ENCODE measurements at places on chromosomes 3 and 15.

DNA sequence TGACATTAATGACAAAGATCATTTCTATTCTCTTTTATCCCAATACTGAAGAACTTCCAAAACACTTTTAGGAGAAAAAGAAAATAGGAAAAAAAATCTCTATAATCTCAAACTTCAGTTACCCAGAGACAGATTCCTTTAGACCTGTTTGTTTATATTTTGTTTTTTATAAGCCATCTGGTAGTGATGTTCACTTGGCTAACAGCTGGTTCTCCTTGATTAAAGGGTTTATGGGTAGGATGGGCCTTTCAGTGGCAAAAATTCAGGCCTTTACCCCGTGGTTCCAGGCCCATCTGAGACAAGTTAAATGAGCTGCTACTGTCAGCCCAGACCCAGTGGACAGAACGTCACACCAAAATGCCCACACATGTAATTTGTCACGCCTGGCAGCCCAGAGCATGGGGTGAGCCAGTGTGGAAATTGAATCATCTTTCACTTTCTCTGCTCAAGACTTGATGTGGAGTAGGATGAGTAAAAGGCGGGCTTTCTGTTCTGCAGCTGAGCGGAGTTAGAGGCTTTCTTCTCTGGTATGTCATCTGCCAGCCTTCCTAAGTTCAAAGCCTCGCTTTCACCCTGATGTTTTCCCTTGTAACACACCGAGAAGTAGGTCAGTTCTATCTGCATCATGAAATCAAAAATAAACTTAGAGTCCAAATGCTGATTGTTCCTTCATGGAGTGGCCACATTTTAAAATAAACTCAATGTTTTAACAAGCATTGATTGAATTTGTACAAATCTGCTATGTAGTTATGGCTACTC lies 62.5 kb upstream of the SKOR1 start:
- no peak for DNase-seq

DNA sequence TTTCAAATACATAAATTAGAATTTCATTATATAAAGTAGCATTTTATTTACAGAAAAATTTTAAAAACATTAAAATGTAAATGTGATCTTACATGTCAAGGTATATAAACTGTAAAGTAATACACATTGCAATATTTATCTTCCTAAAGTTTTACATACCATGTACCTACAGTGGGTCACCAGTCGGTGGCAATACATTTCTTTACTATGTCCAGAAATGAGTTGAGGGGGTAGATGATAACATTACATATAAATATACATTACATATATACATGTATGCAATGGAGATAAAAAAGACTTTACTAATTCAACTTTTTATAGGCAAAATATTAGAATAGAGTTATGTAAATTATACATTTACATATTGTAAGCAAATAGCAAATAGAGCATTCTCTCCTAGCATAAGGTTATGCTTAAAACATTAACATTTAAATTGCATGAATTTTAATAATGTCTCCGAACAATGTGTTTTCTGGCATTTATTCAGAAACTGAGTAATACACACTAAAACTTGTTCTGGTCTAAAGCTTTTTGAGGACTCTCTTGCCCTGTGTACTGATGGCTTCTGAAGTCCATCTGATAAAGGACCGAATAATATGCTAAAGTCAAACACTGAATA lies 93.3 kb upstream of the NLGN1 start:
- no peak for DNase-seq

GRCh38 chr15:96500508-96500907 lies 170.0 kb downstream of the NR2F2 start:
- no peak for DNase-seq

- DNase-seq = peak; percentile 73
Observed at GRCh38 chr15:38696109-38696727, 131.6 kb upstream of the RASGRP1 start.

Measured in fibroblast of skin of scalp (primary cell).